ENCODE measurements at places on chromosomes 12 and 14.

- no peak for DNase-seq
Measured at GRCh38 chr12:91357381-91357780, 174.8 kb upstream of the DCN start.

- no peak for DNase-seq
Measured at GRCh38 chr12:123444092-123445026, 7.9 kb upstream of the RILPL2 start.

- no peak for DNase-seq
Measured at GRCh38 chr12:109764123-109764522, 50.5 kb downstream of the FAM222A start.

- DNase-seq: no peak
Measured at GRCh38 chr12:100675432-100675831, 101.9 kb downstream of the GAS2L3 start.

GRCh38 chr12:109630815-109631214 is 57.2 kb downstream of the MVK start:
- DNase-seq: no peak

- no peak for DNase-seq
Measured at GRCh38 chr12:56878010-56878339, 56.2 kb downstream of the SDR9C7 start.

- no peak for DNase-seq
Measured at GRCh38 chr12:19477071-19477470, 37.8 kb downstream of the AEBP2 start.

- no peak for DNase-seq
Measured at GRCh38 chr12:130128790-130129735, 33.2 kb upstream of the FZD10 start.
